Peyer's patch (tissue), 4 donors: ENCODE measurements at places on chromosomes 6 and 20. TPM values are rescaled to one million over a fixed set of nuclear protein-coding genes. Genes with fewer than 3 reads are reported as not detected.

- peaks cover 12% of the 10 kb centered on the region for H3K36me3 ChIP-seq
- no peak overlapping the region for H3K27ac ChIP-seq
- H3K27me3 ChIP-seq = no peaks in the 10 kb centered on the region
- no peak overlapping the region for H3K4me3 ChIP-seq
Measured at GRCh38 chr6:46799657-46800056, 6.5 kb downstream of the MEP1A start.

DNA sequence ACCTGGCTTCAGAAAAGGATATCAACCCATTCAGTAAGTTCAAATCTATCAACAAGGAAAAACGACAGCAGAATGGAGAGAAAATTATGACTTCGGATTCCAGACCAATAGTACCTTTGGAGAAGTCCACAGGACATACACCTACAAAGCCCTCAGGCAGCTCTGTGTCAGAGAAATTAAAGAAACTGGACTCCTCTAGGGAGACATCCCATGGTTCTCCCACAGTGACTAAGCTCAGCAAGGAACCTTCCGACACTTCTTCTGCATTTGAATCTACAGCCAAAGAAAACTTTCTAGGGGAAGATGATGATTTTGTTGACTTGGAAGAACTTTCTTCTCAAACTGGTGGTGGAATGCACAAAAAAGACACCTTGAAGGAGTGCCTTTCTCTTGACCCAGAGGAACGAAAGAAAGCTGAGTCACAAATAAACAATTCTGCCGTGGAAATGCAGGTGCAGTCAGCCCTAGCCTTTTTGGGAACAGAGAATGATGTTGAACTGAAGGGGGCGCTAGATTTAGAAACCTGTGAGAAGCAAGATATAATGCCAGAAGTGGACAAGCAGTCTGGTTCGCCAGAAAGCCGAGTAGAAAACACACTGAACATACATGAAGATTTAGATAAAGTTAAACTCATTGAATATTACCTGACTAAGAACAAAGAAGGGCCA lies 67.4 kb upstream of the HINT3 start:
- H3K4me1 ChIP-seq = no peaks in the 10 kb centered on the region
- H3K27me3 ChIP-seq = no peaks in the 10 kb centered on the region
- no peak overlapping the region for H3K27ac ChIP-seq
- H3K4me3 ChIP-seq = no peak overlapping the region

GRCh38 chr6:68635412-68635705 lies 277 bp downstream of the ADGRB3 start:
- peak overlapping the region; percentile 41 for H3K4me3 ChIP-seq
- H3K27me3 ChIP-seq = no peaks in the 10 kb centered on the region
- H3K4me1 ChIP-seq = peaks cover 6% of the 10 kb centered on the region
- H3K36me3 ChIP-seq = no peaks in the 10 kb centered on the region
- no peak overlapping the region for H3K27ac ChIP-seq

GRCh38 chr6:24255676-24256075 lies 102.2 kb downstream of the DCDC2 start:
- no peak overlapping the region for H3K27ac ChIP-seq
- H3K4me1 ChIP-seq = no peaks in the 10 kb centered on the region
- no peaks in the 10 kb centered on the region for H3K36me3 ChIP-seq

- H3K27ac ChIP-seq = no peak overlapping the region
- DNase-seq = no peak
- no peaks in the 10 kb centered on the region for H3K36me3 ChIP-seq
- H3K27me3 ChIP-seq = no peaks in the 10 kb centered on the region
- no peaks in the 10 kb centered on the region for H3K4me1 ChIP-seq
Measured at GRCh38 chr6:114648847-114649246, 306.0 kb upstream of the HS3ST5 start.

DNA sequence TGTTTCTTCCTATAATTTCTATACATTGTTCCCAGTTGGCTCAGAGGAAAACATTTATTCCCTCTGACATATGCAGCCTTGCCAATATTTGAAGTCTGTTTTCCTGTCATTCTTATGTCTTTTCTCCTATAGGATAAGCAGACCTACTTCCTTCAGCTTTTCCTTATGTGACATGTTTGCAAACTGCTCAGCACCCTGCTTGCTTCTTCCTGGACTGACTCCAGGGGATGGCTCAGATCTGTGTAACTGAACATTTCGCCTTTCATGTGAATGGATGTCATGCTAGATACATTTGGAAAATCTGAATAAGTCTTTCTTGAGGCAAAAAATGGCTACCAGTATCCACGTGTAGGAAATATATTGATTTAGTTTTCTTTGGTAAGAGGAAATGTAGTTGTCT lies 113.2 kb downstream of the CARMIL1 start:
- H3K27ac ChIP-seq = no peak overlapping the region
- H3K36me3 ChIP-seq = no peaks in the 10 kb centered on the region
- no peak for DNase-seq
- H3K4me3 ChIP-seq = no peak overlapping the region

DNA sequence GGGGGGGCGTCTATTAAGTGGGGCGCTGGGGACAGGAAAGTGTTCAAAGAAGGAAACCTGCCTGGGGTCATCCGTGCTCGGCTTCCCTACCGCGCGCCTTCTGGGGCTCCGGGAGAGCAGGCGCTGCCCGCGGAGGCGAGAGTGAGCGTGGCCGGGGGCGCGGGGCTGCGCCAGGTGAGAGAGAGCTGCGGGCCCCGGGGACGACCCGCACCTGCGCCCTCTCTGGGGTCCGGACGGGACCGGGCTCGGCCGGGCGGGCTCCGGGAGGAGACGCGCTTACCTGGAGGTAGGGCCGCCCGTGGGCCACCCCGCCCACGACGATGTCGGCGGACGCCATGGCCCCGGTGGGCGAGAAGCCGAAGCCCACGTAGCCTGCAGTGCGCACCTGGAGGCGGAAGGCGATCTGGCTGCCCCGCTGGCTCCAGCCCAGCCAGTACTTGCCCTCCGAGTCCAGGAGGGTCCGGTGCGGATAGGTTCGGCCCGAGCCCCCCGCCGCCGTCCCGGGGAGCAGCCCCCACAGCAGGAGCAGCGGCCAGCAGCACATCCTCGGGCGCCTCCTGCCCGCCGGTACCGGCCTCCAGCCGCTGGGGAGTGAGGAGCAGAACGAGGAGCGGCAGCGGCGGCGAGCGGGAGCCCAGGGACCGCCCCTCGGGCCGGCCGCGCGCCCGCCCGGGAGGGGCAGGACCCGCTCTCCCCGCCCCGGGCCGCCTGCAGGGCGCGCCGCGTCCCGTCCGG lies at the start of gene MOXD1:
Gene MOXD1, minus strand, starts transcription at position 593 of the 735 bp plus-strand sequence. Its CDS starts 49 bp downstream, at position 544.
- no peaks in the 10 kb centered on the region for H3K36me3 ChIP-seq
- peak; percentile 56 for DNase-seq
- H3K4me3 ChIP-seq = peak within 1 kb of the TSS; percentile 69

DNA sequence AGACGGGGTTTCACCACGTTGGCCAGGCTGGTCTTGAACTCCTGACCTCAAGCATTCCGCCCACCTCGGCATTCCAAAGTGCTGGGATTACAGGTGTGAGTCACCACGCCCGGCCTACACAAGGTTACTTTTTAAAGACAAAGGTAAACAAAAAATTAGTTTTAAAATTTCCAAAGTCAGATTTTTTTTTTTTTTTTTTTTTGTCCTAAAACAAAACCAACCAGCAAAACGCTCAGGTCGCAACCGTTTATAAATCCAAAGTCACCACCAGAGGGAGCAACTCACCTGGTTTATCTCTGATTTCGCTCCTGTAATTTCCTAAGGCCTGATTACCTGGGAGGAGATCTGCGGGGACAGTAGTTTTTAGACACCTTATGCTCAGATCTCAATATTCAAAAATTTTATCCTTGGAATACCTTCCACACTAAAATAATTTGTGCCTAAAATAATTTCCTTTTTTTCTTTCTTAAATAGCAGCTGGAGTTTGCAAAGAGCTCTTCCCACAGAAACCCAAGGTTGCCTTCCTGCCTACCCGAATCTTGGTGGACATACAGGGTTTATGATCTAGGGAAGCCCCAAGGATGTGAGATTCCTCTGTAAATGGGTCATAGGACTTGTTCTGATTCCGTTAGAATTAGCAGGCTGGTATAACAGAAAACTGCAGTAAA lies 19.8 kb upstream of the TREM1 start:
- no peaks in the 10 kb centered on the region for H3K4me1 ChIP-seq
- no peak overlapping the region for H3K27ac ChIP-seq
- no peak for DNase-seq
- H3K36me3 ChIP-seq = no peaks in the 10 kb centered on the region

- H3K27me3 ChIP-seq = no peaks in the 10 kb centered on the region
- no peak for DNase-seq
- H3K4me3 ChIP-seq = no peak overlapping the region
- no peaks in the 10 kb centered on the region for H3K4me1 ChIP-seq
- H3K36me3 ChIP-seq = no peaks in the 10 kb centered on the region
Measured at GRCh38 chr6:157644043-157644810, 178.8 kb upstream of the SNX9 start.

GRCh38 chr6:157974341-157974894 lies 7.2 kb upstream of the SYNJ2 start:
- H3K27ac ChIP-seq = no peak overlapping the region
- H3K4me1 ChIP-seq = no peaks in the 10 kb centered on the region
- no peaks in the 10 kb centered on the region for H3K36me3 ChIP-seq
- no peak overlapping the region for H3K4me3 ChIP-seq

DNA sequence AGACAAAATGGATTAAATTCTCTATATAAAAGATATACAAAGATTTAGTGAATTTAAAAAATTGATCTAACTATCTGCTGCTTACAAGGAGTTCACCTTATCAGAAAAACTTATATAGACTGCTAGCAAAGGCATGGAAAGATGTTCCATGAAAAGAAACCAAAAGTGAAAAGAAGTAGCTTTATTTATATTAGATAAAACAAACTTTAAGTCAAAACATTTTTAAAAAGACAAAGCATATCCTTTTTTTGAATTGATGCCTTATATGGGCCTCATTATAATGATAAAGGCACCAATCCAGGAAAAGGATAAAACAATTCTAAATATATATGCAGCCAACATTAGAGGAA lies 334.2 kb downstream of the MEI4 start:
- no peak overlapping the region for H3K4me3 ChIP-seq
- no peaks in the 10 kb centered on the region for H3K4me1 ChIP-seq
- H3K27me3 ChIP-seq = no peaks in the 10 kb centered on the region
- no peaks in the 10 kb centered on the region for H3K36me3 ChIP-seq
- no peak for DNase-seq

GRCh38 chr6:32070814-32071543 lies 32.8 kb downstream of the CYP21A2 start:
- DNase-seq = no peak
- H3K27me3 ChIP-seq = no peaks in the 10 kb centered on the region
- H3K4me1 ChIP-seq = no peaks in the 10 kb centered on the region
- no peak overlapping the region for H3K4me3 ChIP-seq
- no peaks in the 10 kb centered on the region for H3K36me3 ChIP-seq

DNA sequence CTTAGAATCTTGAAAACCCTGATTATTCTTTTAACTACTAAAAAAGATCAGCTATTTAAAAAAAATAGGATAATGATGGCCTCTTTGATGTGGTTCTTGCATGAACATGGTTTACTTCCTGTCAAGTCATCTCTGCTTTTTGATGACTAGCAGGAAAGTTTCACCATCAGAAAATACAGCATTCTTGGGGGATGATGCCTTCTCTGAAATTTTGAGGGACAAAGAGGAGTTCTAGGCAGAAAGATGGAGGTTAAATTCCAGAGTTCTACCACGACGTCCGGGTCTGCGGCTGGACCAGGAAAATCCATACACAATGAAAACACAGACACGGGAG lies 130.4 kb downstream of the OLIG3 start:
- no peaks in the 10 kb centered on the region for H3K4me1 ChIP-seq
- no peaks in the 10 kb centered on the region for H3K36me3 ChIP-seq
- DNase-seq = no peak
- H3K27me3 ChIP-seq = no peaks in the 10 kb centered on the region

GRCh38 chr6:148082696-148083095 lies 259.9 kb upstream of the SASH1 start:
- no peak overlapping the region for H3K27ac ChIP-seq
- no peaks in the 10 kb centered on the region for H3K4me1 ChIP-seq
- H3K27me3 ChIP-seq = no peaks in the 10 kb centered on the region
- H3K36me3 ChIP-seq = no peaks in the 10 kb centered on the region

GRCh38 chr20:57881466-57882385 lies 171.9 kb upstream of the PMEPA1 start:
- H3K36me3 ChIP-seq = no peaks in the 10 kb centered on the region
- H3K4me1 ChIP-seq = no peaks in the 10 kb centered on the region
- no peak for DNase-seq
- no peak overlapping the region for H3K4me3 ChIP-seq
- H3K27me3 ChIP-seq = no peaks in the 10 kb centered on the region

DNA sequence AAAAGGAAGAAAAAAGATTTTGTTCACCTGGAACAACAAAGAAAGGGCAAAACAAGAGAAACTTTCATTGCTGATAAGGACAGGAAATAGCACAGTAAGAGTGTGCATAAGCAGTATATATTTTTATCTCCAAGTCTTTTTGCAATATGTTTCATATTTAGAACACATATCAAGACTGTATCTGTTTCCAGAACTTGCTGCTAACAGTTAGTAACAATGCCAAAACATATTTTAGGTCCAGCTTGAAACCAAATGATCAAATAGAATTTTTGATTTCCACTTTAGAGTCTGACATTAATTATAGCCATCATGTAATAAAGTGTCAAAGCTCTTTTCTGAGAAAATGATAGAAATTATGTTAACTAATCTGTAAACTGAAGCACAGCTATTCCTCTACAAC lies 143.5 kb upstream of the SUPT3H start:
- H3K27me3 ChIP-seq = no peaks in the 10 kb centered on the region
- no peak for DNase-seq
- no peaks in the 10 kb centered on the region for H3K36me3 ChIP-seq
- H3K4me1 ChIP-seq = no peaks in the 10 kb centered on the region
- H3K4me3 ChIP-seq = no peak overlapping the region

- no peaks in the 10 kb centered on the region for H3K27me3 ChIP-seq
- H3K4me1 ChIP-seq = no peaks in the 10 kb centered on the region
- H3K36me3 ChIP-seq = no peaks in the 10 kb centered on the region
Measured at GRCh38 chr6:19599796-19600464, 237.2 kb upstream of the ID4 start.

- no peak for DNase-seq
- H3K27me3 ChIP-seq = no peaks in the 10 kb centered on the region
- H3K36me3 ChIP-seq = no peaks in the 10 kb centered on the region
Measured at GRCh38 chr20:42461965-42462593, 727.6 kb downstream of the PTPRT start.

The OR2J1 gene
- not detected for total RNA-seq

The ENPP1 gene
- total RNA-seq = 5.7 TPM

The SLC17A9 gene
- total RNA-seq = 19.0 TPM

The TCP11 gene
- total RNA-seq = not detected

The NTSR1 gene
- total RNA-seq = not detected

The NRSN1 gene
- not detected for total RNA-seq

The DSN1 gene
- 12.5 TPM for total RNA-seq

The MLN gene
- not detected for total RNA-seq

The PRKN gene
- total RNA-seq = 11.7 TPM

The TBX18 gene
- 1.9 TPM for total RNA-seq

The IL17F gene
- not detected for total RNA-seq
